ENCODE measurements at places on chromosomes 13 and 19. TPM values are rescaled to one million over a fixed set of nuclear protein-coding genes. Genes with fewer than 3 reads are reported as not detected.

Gene OR7D2
- not detected for total RNA-seq

Gene INSL3
- total RNA-seq = not detected

Gene PRTN3
- total RNA-seq = not detected

Gene COL4A2
- total RNA-seq = 244 TPM

Gene HTR2A
- not detected for total RNA-seq

Gene CELF5
- not detected for total RNA-seq

Gene SIGLEC12
- total RNA-seq = not detected

Gene ZNF560
- 0.47 TPM for total RNA-seq

Gene ACER1
- not detected for total RNA-seq

Gene C19orf38
- not detected for total RNA-seq

Gene ZNF177
- total RNA-seq = not detected

Gene IGFL1
- total RNA-seq = not detected

Gene NLRP7
- total RNA-seq = not detected

Gene FCAR
- total RNA-seq = not detected

Gene PODNL1
- 0.23 TPM for total RNA-seq

DNA sequence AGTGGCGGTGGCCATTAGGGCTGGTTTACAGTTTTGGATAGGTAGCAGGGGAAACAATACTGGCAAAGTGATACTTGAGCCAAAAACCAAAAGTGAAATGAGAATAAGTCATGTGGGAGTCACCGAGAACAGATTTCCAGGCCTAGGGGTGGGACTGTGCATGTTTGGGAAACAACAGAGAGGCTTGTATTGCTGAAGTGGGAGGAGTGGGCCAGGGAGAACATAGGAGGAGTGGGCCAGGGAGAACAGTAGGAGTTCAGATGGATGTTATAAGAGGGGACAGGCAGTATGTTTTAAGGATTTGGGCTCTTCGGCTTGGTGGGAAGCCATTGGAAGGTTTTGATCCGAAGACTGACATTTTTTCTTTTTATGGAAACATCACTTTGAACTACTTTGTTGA, 35.5 kb downstream of the AKAP11 start:
- DNase-seq = no peak

- DNase-seq = peak; percentile 84
Observed at GRCh38 chr13:48769107-48769704, 115.5 kb downstream of the CYSLTR2 start.

DNA sequence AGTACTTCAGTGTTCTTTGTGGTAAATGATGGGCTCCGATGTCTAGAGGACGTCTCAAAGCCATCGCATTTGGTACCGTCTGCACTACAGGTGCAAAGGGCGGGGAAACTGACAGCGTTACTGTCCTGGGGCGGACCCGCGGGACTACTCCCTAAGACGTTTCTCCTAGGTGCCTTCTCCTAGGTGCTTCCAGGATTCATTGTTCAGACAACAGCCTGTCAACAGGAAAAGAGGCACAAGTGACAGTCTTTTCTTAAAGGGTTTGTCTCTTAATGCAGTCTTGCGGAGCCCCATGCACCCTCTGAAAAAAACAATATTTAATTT, 1.4 kb downstream of the SERTM1 start:
- DNase-seq = no peak

GRCh38 chr19:6233827-6234511, 45.8 kb downstream of the MLLT1 start:
- DNase-seq = no peak

DNA sequence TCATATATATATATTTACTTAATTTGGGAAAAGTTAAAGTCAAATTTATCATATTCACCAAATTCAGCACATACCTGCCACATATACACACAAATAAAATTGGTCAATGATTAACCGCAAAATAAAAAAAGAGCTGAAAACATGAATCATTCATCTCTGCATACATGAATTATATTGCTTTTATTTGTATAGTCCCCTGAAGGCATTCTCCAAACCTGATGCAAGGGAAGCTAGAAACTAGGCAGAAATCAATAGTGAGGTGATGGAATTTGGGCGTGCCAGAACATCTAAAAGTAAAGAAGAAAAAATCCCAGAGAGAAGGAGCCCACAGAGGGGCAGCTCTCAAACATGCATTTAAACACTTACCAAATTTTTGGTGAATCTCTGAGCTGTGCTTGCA, 60.1 kb downstream of the UFM1 start:
- DNase-seq = no peak

DNA sequence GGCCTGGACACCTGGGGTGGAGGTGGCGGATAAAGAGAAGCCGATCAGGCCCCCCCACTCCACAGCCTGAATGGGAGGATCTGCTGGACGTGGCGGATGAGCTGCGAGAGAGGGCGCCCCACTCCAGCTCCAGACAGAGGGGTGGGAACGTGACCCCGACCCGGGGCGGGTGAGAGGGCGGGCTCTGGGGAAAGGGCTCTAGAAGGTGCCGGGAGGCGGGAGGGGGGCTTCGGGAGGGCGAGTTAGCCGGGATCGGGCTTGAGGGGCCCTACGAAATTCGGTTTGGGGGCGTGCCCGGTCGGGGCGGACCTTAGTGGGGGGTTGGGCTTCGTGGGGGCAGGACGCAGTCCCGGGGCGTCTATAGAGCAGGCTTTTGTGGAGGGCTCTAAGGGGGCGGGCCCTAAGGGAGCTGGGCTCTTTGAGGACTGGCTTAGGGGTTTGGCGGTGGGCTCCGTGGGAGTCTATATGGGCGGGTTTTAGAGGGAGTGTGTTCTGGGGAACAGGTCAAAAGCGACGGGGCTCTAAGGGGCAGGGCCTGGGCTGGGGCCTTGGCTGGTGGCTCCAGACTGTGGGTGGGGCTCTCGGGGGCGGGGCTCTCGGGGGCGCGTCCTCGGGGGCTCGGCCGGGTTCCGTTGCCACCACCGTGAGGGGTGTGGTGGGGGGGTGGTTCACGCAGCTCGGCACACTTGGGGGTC, 4.1 kb upstream of the NANOS3 start:
- no peak for DNase-seq

GRCh38 chr13:106986687-106987426, 418.9 kb upstream of the ARGLU1 start:
- DNase-seq = no peak

- no peak for DNase-seq
Observed at GRCh38 chr13:71704656-71705055, 162.3 kb downstream of the DACH1 start.

- no peak for DNase-seq
Observed at GRCh38 chr19:50573741-50574461, 5.7 kb upstream of the LRRC4B start.

Data from HT1080 (cell line).